Testis (tissue), 5 donors: ENCODE measurements at places on chromosomes 7 and 10. TPM values are rescaled to one million over a fixed set of nuclear protein-coding genes. Genes with fewer than 3 reads are reported as not detected.

DNA sequence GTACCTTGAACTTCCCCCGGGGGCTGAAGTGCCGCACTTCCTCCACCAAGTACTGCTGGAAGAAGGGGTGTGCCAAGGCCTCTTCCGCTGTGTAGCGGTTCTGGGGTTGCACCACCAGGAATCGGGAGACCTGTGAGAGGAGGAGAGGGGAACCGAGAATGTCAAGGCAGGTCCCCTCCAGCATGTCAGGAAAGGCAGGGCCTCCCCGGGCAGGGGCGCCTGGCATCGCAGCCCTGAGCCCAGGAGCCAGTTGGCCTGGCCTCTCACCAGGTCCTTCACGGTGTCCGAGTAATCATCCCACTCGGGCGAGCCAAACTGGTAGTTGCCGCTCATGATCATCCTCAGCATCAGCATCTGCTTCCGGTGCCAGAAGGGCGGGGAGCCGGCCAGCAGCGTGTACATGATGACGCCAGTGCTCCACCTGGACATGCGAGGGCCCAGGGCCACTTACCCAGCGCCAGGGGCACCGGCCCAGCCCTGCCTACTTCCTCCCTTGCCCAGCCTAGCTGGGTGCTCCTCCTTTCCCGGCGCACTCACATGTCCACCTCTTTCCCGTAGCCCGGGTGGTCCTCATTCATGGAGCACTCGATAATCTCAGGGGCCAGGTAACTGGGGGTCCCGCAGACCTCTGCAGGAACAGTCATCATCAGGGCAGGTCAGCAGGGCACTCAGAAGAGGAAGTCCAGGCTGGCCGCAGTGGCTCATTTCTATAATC lies 11.0 kb downstream of the PHKG1 start:
- no peak for DNase-seq

Gene FGFBP3
- 0.82 TPM for polyA plus RNA-seq

DNA sequence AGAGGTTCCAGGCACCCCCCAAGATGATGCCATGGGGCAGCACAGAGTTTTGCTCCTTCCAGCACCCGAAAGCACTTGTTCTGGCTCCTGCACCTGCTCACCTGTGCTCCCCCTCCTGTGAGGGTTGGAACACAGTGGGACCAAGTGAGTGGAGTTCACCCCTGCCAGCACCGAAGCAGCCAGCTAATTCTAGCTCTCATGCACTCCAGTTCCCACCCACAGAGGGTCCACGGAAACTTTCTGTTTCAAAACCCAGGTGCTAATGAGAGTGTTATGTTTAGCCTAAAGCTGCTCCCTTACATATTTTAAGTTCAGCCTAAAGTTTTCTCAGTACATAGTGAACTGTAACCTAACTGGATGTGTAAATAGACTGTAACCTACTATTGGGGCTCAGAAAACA lies 42.6 kb upstream of the SLC35G1 start:
- DNase-seq, result no peak

- no peak for DNase-seq
Measured at GRCh38 chr7:51255036-51255435, 61.6 kb downstream of the COBL start.

Gene PCDH15
- polyA plus RNA-seq, result 3.2 TPM

Gene COL13A1
- polyA plus RNA-seq, result 2.5 TPM

DNA sequence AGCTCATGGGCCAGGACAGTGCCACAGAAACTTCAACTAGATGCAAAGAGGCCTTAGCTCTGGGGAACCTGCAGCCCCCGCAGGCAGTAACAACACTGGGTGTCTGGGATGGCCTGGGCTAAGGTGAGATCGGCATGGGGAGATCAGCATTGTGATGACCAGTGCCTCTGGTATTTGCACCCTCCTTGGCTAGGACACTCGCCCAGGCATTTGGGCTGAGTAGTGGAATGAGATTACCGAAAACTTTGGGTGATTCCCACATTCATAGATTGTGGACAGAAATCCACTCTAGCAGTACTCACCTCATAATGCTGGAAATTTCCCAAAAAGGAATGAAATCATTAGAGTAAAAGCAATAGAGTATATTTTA lies 70.6 kb upstream of the ZMIZ2 start:
- no peak for DNase-seq

Gene DMBT1
- polyA plus RNA-seq, result 2.7 TPM

Gene ATOH7
- 0.21 TPM for polyA plus RNA-seq

DNA sequence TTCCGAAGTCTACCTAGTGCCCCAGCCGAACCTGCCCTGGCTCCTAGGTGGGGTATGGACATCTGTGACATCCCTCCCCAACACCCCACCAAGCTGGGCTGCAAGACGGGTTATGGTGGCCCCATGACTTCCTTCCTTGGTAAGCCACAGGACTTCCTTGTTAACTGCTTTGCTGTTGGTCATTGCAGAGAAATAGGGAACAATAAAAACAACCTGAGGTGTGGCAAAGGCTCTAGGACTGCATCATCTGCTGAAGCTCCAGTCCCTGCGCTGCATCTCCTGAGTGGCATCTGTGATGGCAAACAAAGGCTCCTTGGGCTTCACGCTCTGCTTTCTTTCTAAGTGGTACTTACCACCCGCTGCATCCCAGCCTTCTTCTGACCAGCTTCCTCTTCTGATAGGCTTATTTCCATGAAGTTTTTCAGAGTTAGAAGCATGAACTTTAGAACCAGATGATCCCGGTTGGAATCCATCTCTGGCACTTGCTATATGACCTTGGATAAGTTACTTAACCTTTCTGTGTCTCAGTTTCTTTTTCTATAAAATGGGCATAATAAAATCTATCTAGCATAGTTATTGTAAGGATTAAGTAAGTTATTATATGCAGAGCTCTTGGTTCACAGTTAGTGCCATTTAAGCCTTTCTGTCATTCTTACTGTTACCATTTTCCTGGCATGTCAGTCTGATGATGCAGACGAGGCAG lies 216.8 kb downstream of the RPS24 start:
- DNase-seq, result no peak

Gene CTTNBP2
- polyA plus RNA-seq, result 2.7 TPM

GRCh38 chr10:101062232-101063049 lies 652 bp downstream of the KAZALD1 start:
- DNase-seq, result peak; percentile 46

Gene TMEM213
- polyA plus RNA-seq, result 0.09 TPM
